GM23338 (cell line): ENCODE measurements at places on chromosomes 1 and 21. TPM values are rescaled to one million over a fixed set of nuclear protein-coding genes. Genes with fewer than 3 reads are reported as not detected.

- peak; percentile 96 for DNase-seq
These were observed 38.1 kb downstream of the TNFRSF9 start for GRCh38 chr1:7902478-7903085.

- DNase-seq: no peak
These were observed 131.9 kb downstream of the CYYR1 start for GRCh38 chr21:26441149-26441548.

The KRTAP10-5 gene
- total RNA-seq: not detected in 2 replicates

- DNase-seq: no peak
These were observed 6.3 kb upstream of the TENT5C start for GRCh38 chr1:117599286-117600221.

DNA sequence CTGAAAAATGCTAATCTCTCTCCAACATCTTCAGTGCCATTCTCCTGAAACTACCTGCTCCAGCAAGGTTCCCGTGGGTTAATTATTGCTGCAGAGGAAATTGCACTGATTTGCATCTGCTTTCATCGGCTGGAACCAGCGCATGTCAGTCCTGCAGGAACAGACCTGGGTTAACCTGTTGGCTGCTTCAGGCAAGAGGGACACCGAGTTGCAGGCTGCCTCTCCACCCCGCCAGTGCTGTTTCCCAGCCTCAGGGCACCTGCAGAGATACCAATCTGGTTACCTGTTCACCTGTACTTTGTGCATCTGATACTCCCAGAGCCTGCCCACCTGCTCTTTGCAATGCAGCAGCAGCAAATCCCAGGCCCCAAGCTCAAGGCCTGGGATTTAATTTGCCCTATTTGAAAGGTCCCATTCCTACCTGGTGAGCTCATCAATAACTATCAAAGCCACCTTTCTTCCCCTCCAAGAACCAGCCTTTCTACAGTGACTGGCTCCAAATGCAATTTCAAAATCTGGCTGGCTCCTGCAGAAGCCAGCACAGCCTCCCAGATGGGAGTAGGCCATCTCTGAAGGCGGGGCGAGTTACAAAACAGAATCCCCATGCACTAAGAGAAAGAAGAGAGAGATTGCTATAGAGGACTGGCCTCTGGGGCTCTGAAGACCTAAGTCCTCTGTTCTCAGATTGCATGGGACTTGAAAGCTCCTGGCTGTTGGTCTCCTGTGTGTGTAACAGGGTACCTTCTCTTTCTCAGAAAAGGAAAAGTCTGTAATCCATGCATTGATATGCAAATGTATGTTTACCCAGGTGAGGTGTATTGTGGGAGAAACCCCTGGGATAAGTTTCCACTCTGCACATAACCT, 67.8 kb downstream of the TOMM20 start:
- DNase-seq: peak; percentile 55

DNA sequence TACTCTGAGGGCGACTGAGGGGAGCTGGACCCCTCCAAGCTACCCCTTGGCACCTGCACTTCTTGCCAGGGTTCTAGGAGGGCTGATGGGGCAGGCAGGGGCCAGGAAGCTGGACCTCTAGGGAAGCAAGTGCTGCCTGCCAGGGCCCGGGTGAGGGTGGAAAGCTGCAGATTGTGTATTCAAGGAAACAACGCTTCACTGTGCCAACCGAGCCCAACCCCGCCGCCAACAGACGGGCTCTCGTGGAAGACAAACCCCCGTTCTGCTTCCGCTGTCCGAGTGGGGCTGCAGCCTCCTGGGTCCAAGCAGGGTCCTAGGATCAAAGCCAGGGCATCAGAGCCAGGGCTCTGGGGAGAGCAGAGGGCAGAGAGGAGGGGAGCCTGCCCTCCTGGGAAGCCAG, 3.2 kb downstream of the EFHD2 start:
- no peak for DNase-seq

DNA sequence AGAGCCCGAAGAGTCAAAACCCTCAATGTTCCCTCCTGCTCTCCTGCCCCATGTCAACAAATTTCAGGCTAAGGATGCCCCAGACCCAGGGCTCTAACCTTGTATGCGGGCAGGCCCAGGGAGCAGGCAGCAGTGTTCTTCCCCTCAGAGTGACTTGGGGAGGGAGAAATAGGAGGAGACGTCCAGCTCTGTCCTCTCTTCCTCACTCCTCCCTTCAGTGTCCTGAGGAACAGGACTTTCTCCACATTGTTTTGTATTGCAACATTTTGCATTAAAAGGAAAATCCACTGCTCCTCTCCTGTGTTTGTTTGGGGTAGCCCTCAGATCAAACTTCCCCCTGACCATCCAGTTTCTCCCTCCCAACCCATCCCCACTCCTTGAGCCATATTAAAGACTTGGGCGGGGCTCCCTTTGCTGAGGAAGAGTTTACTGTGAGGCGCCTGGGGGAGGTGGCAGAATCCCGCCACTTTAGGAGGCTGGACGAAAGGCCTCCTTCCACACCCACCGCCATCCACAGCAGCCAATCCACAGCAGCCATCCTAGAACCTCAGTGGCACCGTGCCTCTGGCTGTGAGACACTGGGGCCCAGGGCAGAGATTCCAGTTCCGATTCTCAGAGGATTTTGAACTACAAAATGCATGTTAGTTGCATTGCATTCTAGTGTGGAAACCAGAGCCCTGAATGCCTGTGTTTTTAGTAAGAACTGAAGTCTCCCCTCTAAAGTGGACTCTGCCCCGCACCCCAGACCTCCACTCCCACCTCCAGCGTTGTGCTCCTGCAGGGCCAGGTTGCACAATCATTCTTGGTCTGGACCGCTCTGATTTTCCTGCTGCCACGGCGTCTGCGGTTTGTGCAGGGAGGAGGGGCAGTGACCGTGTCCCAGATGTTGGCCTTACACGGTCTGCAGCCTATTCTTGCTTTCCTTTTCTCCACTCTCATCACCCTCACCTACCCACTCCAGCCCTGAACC, 3.0 kb downstream of the OLFML3 start:
- no peak for DNase-seq

- no peak for DNase-seq
These were observed 67.6 kb upstream of the EDEM3 start for GRCh38 chr1:184822267-184822666.

GRCh38 chr1:182786223-182786994, 3.2 kb upstream of the NPL start:
- DNase-seq: peak; percentile 88

The TAS1R1 gene
- total RNA-seq: not detected in 2 replicates

The KIAA1614 gene
- total RNA-seq: 1.8 and 2.3 TPM in 2 replicates

DNA sequence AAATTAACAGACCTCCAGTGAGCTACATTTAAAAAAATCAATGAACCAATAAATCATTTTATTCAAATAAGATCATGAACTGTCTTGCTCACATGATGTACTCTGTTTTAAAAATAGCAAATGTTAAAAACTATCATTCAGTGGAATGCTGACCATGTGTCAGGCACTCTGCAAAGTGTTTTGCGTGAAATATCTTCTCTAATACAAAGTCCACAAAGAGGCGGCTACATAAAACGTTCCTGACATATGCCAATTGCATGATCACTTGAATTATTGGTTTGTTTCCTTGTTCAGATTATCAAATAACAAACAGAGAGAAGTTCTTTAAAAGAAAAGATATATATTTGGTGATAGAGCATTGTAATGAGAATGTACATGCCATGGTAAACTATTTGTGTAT, 10.7 kb downstream of the FMO2 start:
- DNase-seq: no peak

The PLPPR4 gene
- 1.1 and 2.3 TPM in 2 replicates for total RNA-seq

DNA sequence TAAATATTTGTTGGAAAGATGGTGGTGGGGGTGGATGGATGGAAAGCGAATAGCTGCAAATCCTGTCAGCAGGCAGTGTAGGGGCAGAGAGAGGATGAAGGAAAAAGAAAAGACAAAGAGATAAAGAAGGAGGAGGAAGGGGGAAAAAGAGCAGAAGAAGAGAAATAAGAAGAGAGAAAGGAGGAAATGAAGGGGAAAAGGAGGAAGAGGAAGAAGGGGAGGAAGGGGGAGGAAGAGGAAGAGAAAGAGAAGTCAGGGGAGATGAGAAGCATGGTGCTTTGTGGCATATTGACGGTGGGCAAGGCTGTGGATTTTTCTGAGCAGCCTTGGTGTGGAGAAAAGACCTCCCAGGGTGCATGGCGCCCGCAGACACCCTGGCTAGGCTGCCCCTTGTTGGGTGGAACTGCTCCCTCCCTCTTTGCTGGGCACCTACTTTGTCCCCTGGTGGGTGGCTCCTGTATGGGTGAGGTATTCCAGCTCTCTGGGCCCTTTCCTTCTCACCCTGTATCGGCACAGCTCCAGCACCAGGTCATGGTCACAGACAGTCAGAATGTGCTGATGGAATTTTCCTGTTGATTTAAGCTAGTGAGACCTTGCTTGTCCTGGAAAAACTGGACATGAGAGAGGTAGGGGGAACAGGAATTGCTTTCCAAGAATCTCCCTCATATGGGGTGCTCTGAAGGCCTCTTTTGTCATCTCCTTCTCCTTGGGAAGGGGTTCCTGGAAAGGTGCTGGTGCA, 45.7 kb upstream of the TLR5 start:
- DNase-seq: no peak

GRCh38 chr1:18875107-18875795, 15.8 kb upstream of the TAS1R2 start:
- peak; percentile 91 for DNase-seq

GRCh38 chr1:147635342-147635741, 35.0 kb downstream of the ACP6 start:
- no peak for DNase-seq

The DTL gene
- 47.7 and 58.8 TPM in 2 replicates for total RNA-seq

DNA sequence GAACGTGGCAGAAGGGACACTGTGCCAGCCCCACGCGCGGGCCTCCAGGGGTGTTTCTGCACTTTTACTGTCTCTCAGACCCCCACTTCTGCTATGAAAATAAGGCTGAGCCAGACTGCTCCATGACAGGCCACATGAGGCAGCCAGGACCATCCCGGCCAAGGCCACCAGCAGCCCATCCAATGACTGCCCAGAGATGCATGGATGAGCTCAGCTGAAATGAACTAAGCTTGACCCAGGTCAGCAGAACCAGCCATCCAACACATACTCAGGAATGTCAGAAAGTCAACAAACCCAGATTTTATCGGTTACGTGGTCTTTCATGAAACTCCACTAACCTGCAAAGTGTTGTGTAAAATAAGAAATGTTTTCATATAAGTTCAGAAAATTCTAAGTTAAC, 51.2 kb downstream of the CCDC185 start:
- no peak for DNase-seq

GRCh38 chr1:245776694-245777332, 622.0 kb downstream of the KIF26B start:
- no peak for DNase-seq

GRCh38 chr1:204630132-204630905, 55.2 kb downstream of the LRRN2 start:
- DNase-seq: no peak

- DNase-seq: no peak
These were observed 109.0 kb upstream of the IPO9 start for GRCh38 chr1:201719812-201720521.

GRCh38 chr1:223183268-223183862, 40.3 kb upstream of the TLR5 start:
- DNase-seq: no peak
